ENCODE measurements at places on chromosomes 11 and 22. TPM values are rescaled to one million over a fixed set of nuclear protein-coding genes. Genes with fewer than 3 reads are reported as not detected.

Gene CCDC157
- 9.3 TPM for total RNA-seq

DNA sequence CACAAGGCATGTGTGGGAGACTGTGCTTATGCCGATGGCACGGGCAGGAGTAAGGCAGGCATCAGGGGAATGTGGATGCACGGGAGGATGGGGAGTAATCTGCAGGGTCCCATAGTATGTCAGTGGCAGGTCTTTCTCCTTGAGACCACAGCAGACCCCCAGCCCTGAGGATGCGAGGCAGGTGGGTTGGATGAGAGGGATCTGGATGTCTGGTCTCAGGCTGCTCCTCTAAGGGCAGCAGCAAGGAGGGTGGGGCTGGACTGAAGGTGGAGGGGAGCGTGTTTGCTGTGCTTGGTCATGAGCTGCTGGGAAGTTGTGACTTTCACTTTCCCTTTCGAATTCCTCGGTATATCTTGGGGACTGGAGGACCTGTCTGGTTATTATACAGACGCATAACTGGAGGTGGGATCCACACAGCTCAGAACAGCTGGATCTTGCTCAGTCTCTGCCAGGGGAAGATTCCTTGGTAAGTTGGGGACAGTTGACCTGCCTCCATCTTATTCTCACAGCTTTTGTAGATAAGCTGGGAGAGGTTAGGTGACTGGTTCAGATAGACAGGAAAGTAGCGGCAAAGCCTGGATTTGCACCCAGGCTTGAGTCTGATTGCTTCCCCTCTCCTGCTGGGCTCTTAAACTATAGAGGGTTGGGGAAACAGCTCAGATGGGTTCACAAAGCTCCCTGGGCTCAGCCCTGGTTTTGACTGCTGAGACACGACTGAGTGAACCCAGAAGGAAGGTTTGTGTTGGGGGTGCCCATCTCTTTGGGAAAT is at the start of gene APOL1:
Gene APOL1 (plus strand): TSS at position 380 of the 769 bp plus-strand sequence. CDS start 1,823 bp downstream, outside the sequence.
- no peaks in the 10 kb centered on the region for H3K27me3 ChIP-seq
- peaks cover 12% of the 10 kb centered on the region for H3K36me3 ChIP-seq
- no peak within 1 kb of the TSS for H3K4me3 ChIP-seq
- no peak for DNase-seq

DNA sequence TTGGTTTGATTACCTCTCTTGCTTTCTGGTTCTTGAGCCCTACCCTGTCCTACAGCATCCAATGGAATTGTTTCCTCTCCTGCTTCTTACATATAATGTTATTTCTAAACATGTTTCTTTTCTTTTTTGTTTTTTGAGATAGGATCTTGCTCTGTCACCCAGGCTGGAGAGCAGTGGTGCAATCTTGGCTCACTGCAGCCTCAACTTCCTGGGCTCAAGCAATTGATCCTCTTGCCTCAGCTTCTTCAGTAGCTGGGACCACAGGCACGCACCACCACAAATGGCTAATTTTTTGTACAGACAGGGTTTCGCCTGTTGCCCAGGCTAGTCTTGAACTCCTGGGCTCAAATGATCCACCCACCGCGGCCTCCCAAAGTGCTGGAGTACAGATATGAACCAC is 105.9 kb downstream of the SGSM3 start:
- H3K4me1 ChIP-seq = peaks cover 19% of the 10 kb centered on the region
- no peak overlapping the region for H3K27ac ChIP-seq
- no peaks in the 10 kb centered on the region for H3K27me3 ChIP-seq
- DNase-seq = no peak
- no peaks in the 10 kb centered on the region for H3K36me3 ChIP-seq

Gene CCDC73
- total RNA-seq = not detected

Data from neural crest cell (in vitro differentiated cells).